ENCODE measurements at places on chromosomes 16 and 17. TPM values are rescaled to one million over a fixed set of nuclear protein-coding genes. Genes with fewer than 3 reads are reported as not detected.

The MT4 gene
- total RNA-seq = not detected

The HSD17B1 gene
- 0.44 TPM for total RNA-seq

The ELOB gene
- 231 TPM for total RNA-seq

The PRR35 gene
- total RNA-seq = not detected

The TEX14 gene
- total RNA-seq = not detected

The HOXB1 gene
- total RNA-seq = not detected

The CFAP119 gene
- total RNA-seq = 6.5 TPM

The ZP2 gene
- not detected for total RNA-seq

The KRTAP2-1 gene
- total RNA-seq = not detected

The USP43 gene
- total RNA-seq = 0.35 TPM

The SMIM36 gene
- total RNA-seq = not detected

The SLC16A13 gene
- 7.9 TPM for total RNA-seq

The MMP28 gene
- total RNA-seq = 0.29 TPM

The KCNJ18 gene
- total RNA-seq = not detected

DNA sequence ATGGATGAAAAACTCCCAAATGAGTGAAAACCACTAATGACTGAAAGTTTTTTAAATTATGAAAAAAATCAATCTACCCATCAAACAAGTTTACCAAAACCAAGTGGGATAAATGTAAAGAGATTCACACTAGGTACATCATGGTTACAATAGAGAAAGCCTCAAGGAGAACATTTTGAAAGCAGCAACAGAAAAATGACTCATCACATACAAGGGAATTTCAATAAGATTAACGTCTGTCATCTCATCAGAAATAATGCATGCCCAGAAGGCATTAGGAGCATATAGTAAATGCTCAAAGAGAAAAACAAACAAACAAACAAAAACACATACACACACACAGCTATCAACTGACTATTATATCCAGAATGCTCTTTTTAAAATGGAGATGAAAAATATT, 261.8 kb upstream of the KIF2B start:
- DNase-seq = no peak

GRCh38 chr16:81567987-81568748, 123.6 kb downstream of the CMIP start:
- no peak for DNase-seq

- DNase-seq = no peak
Observed at GRCh38 chr16:82535262-82535661, 91.5 kb upstream of the CDH13 start.

DNA sequence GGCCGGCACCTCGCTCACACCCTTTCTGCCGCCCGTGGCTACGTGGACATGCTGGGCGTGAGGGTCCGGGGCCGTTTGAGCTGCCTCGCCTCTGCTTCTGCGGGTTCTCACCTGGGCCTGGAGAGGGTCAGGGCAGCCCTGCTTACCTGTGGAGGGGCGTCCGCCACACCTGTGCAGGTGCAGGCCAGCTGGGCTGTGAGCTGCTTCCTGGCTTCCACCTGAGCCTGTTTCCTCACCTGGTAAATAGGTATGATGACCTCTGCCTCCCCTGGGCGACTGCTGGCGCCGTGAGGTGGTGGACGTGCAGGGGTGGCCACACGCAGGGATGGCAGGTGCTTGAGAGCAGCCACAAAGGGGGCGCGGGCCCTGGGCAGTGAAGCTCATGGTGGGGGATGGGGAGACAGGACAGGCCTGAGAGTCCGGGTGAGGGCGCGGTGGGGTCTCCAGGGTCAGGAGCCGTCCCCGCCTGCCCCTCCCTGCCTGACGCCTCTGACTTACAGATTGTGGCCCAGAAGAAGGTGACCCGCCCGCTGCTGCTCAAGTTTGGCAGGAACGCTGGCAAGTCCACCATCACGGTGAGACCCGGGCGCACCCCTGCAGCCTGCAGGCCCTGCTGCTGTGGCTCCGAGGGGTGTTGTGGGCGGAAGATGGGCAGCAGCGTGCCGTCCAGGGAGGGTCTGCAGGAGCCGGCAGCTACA, 7.8 kb downstream of the CPNE7 start:
- no peak for DNase-seq

DNA sequence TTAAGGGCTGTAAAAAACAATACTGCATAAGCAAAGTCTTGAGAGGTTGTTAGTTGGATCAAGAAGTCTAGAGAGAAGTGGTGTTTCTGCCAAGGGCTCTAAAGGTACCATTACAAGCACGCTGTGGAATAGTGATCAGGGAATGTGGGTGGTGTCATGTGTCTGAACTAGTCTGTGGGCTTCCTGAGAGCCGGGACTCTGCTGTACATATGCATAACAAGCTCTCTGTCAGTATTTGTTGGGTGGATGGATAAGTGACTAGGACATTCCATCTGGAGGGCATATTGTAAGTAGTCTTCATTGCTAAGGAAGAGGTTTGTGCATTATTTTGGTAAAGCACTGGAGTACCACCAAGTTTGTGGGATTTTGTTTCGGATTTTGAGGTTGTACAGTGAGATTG, 209.5 kb downstream of the LGALS9B start:
- DNase-seq = no peak

DNA sequence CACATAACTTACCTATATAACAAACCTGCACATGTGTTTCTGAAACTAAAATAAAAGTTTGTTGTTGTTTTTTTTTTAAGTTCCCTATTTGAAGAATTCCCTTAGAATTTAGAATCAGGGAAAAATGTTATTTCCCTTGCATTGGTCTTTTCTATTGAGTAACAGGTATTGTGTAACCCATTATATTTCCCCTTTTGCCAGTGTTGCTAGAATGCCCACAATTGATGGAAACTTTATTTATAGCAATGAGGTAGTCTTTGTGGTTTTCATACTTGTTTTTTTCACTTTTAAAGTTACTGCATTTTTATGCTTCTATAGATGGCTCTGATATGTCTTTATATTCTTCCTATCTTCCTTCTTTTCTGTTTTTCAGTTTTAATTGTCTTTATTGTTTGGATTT, 3.9 kb downstream of the NLRP1 start:
- DNase-seq = no peak

DNA sequence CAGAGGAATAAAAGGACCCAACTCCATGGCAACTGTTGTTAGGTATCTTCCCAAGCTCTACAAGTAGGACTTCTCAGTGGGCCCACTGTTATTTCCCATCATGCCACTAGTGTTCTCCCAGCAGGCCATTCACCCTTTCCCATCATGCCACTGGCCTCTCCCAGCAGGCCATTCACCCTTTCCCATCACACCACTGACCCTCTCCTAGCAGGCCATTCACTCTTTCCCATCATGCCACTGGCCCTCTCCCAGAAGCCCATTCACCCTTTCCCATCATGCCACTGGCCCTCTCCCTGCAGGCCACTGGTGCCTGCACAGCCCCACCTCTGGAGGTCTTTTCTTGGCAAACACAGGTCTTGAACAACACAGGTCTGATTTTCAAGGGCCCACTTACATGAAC, 36.3 kb downstream of the IFT140 start:
- no peak for DNase-seq

DNA sequence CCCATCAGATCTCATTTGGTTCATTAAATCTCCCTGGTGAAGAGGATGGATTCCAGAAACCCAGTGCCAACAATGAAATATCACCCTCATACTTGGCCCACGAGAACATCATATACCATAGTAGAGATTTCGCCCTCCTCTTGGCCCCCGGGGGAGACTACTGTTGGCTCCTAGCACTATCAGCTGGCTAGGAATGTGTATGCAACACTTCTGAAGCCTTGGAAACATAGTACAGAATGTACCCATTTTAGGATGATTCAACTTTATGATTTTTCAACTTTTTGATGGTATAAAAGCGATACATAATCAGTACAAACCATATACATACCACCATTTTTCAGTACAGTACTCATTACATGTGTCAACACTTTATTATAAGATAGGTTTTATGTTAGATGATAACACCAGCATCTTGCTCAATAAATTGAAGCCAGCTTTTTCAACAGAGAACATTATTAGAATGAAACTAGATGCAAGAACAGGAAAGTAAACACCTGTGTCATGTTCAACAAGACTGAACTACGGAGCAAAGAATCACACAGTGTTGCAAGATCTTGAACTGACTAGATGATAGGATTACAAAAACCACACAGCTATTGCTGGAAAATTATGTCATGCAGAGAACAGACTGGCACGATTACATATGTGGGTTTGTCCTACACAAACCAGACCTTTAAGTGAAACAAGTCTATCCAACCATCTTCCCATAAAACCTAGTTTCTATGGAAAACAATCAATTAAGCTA, 17.2 kb downstream of the RSL1D1 start:
- no peak for DNase-seq

DNA sequence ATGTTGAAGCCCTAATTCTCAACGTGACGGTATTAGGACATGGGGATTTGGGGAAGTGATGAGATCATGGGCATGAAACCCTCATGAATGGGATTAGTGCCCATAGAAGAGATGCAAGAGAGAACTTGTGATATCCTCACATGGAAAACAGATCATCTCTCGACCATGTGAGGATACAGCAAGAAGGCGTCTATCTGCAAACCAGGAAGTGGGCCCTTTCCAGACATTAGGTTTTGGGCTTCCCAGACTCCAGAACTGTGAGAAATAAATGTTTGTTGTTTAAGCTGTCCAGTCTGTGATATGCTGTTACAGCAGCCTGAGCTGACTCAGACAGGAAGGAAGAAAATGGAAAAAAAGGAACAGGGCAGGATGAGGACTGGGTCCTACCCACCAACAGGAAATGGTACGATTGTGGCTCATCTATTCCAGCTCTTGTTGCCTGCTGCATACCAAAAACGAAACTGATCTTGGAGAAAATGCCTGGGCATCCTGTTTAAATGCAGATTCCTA, 21.9 kb upstream of the SSTR2 start:
- no peak for DNase-seq

GRCh38 chr16:49019081-49019633, 262.5 kb downstream of the CBLN1 start:
- DNase-seq = no peak

DNA sequence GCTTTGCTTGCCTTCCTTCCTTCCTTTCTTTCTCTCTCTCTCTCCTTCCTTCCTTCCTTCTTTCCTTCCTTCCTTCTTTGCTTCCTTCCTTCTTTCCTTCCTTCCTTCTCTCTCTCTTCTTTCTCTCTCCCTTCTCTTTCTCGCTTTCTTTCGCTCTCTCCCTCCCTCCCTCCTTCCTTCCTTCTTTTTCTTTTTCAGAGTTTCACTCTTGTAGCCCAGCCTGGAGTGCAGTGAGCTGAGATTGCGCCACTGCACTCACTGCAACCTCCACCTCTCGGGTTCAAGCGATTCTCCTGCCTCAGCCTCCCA, 17.9 kb downstream of the FOXJ1 start:
- no peak for DNase-seq

DNA sequence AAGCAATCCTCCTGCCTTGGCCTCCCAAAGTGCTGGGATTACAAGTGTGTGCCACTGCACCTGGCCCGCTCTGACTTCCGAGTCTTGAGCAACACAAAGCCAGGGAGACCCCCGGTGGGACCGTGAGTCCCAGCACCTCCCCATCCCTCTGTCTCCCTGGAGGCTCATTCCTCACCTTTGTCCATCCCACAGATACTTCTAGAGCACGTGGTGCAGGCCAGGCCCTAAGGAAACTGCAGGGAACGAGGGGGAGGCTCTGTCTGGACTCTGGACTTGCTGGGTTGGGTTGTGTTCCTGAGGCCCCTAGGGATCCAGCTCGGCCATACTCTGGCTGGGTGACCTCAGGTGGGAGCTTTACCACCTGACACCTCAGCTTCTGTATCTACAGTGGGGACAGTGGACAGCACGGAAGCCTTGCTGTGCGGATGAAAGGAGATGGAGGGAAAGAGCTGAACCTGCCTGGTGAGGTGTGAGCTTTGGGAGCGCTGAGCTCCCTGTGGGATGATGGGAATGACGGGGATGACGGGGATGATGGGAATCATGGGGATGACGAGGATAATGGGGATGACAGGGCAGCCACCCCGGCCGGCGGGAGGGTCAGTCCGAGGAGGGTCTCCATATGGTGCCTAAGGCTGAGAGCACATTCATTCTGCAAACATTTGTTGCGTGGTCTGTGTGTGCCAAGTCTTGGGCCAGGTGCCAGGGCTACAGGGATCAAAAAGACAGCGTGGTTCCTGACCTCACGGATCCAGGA, 26.6 kb downstream of the C16orf74 start:
- no peak for DNase-seq

GRCh38 chr17:7312432-7313087, 2.6 kb downstream of the GPS2 start:
- DNase-seq = no peak

DNA sequence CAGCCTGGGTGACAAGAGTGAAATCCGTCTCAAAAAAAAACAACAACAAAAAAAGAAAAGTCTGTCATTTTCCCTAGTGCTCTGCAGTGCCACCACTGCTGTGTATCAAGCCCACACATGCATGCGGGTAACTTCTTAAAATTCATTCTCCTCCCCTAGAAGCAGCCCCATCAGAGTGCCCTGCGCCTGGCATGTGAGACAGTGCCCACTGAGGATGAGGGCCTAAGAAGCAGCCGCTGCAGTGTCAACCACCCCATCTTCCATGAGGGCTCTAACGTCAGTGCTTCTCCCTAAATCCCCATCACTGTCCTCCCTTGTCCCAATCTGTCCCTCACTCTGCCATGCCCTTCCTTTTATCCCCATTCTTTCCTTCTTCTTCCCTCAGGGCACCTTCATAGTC, 10.2 kb downstream of the COX6A2 start:
- DNase-seq = no peak

GRCh38 chr17:42791948-42792347, 6.6 kb downstream of the COA3 start:
- no peak for DNase-seq

- no peak for DNase-seq
Observed at GRCh38 chr16:20203272-20203671, 124.0 kb downstream of the GP2 start.

DNA sequence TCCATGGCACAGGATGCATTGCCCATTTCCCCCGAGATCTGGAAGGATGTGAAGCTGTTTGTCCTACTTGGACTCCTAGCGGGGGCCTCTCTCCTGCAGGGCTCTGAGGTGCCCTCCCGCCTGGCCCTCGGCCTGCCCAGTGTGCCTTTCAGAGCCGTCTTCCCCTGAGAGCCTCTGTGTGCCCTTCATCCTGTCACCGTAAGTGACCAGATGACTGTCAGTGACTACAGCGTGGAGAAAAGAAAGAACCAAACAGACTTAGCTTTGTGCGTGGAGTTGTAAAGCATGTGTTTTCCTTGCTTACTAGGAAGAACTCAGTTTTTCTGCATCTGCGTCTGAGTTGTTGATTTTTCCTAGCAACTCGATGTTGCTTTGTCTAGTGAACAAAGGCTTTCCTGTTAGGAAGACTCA, 56.1 kb downstream of the BANP start:
- DNase-seq = no peak
